Fibroblast of lung (primary cell): ENCODE measurements at places on chromosomes 13 and 19. TPM values are rescaled to one million over a fixed set of nuclear protein-coding genes. Genes with fewer than 3 reads are reported as not detected.

DNA sequence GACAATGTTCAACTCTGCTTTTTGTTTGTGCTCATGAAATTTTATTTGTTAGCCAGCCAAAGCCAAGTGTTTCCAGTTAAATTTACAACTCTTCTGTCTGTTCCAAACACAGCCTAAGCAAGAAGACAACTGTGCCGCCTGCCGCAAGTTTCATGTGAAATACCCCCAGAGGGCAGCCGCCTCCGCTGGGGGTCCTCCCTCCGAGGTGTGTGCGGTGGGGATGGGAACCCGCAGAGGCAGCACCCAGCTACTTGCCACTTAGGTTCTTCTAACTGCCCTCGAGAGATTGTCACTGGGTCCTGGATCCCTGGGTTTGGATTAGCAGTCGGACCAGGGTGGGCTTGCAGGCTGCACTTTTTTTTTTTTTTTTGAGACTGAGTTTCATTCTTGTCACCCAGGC, 28.5 kb downstream of the ATP11A start:
- H3K27ac ChIP-seq = no peak overlapping the region
- no peak overlapping the region for H3K4me3 ChIP-seq
- DNase-seq = no peak
- no peaks in the 10 kb centered on the region for H3K36me3 ChIP-seq
- no peaks in the 10 kb centered on the region for H3K4me1 ChIP-seq

MAB21L1 gene
- 0.77 and 2.0 TPM in 2 replicates for total RNA-seq

DNA sequence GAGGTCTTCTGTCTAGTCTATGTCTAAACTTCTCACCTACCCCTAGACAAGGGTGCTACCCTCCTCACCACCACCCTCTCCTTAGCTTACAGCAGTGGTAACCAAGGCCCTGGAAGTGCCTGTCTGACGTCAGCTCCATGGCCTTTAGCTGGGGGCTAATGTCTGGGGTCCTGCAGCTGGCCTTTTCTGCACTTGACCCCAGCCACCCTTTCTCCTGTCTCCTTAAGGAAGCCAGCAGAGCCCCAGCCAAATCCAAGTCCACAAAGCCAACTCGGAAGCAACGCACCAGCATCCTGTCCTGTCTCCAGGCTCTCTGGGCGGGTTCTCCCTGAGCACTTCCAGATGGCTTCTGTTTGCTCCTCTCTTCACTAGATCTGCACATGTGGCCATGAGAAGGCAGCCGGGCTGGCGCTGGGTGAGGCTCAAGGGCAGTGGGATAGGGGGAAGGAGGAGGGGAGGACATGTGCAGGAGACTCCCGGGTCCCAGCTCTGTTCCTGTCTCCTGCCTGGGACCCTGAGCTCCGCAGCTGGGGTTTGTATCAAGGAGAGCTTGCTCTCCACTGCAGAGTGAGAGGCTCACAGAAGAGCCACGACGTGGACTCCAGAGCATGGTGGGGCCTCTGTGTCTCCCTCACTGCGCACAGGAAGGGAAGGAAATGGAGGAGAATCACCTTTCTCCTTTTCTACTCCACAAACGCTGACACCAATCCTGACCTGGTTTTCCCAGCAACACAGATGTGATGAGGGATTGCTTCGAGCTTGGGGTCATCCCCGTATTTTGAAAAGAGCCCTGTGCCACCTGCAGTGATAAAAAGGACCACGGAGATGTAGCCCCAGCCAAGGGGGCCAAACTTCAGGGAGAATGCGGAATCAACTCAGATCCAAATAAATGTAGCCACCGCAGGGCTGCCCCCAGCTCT, 204.2 kb downstream of the USP12 start:
- peaks cover 6% of the 10 kb centered on the region for H3K4me1 ChIP-seq
- no peaks in the 10 kb centered on the region for H3K36me3 ChIP-seq
- no peak overlapping the region for H3K27ac ChIP-seq
- DNase-seq = peak; percentile 59

DNA sequence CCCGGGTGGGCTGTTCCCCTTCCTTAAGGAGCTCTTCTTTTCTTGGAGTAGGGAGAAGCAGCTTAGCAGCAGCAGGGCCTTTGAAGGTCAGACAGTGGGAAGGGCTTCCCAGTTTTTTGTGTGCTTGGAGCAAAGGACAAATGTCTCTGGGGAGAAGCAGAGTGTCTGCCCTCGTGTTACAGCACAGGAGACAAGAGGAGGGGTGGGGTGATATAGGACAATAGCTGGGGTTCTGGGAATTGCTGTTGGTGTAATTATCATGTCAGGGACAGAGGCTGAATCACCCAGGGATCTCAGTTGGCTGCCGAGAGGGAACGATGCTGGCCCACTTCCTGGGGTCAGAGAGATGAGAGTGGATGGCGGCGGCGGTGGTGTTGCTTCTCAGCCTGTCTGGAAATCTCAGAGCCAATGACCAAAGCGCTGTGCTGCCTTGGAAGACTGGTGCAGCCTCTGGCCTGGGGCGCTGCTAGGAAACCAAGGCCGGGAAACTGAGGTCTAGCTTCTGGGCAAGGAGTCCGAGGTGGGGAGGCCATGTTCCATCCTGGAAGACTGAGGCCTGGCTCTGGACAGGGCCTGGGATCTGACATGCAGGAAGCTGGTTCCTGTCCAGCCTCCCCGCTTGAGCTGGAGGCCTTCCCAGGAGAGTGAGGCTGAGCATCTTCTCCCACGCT, 1.2 kb downstream of the INAFM1 start:
- H3K4me3 ChIP-seq = no peak overlapping the region
- H3K27ac ChIP-seq = peak overlapping the region; percentile 79
- H3K36me3 ChIP-seq = peaks cover 2% of the 10 kb centered on the region
- peaks cover 25% of the 10 kb centered on the region for H3K4me1 ChIP-seq
- H3K27me3 ChIP-seq = no peaks in the 10 kb centered on the region
- peak; percentile 73 for DNase-seq

- no peak overlapping the region for H3K4me3 ChIP-seq
- no peaks in the 10 kb centered on the region for H3K4me1 ChIP-seq
- H3K27ac ChIP-seq = no peak overlapping the region
- H3K27me3 ChIP-seq = no peaks in the 10 kb centered on the region
- no peaks in the 10 kb centered on the region for H3K36me3 ChIP-seq
- DNase-seq = no peak
Measured at GRCh38 chr19:8224394-8225145, 15.4 kb downstream of the CERS4 start.

NLRP7 gene
- not detected in 2 replicates for total RNA-seq

DNA sequence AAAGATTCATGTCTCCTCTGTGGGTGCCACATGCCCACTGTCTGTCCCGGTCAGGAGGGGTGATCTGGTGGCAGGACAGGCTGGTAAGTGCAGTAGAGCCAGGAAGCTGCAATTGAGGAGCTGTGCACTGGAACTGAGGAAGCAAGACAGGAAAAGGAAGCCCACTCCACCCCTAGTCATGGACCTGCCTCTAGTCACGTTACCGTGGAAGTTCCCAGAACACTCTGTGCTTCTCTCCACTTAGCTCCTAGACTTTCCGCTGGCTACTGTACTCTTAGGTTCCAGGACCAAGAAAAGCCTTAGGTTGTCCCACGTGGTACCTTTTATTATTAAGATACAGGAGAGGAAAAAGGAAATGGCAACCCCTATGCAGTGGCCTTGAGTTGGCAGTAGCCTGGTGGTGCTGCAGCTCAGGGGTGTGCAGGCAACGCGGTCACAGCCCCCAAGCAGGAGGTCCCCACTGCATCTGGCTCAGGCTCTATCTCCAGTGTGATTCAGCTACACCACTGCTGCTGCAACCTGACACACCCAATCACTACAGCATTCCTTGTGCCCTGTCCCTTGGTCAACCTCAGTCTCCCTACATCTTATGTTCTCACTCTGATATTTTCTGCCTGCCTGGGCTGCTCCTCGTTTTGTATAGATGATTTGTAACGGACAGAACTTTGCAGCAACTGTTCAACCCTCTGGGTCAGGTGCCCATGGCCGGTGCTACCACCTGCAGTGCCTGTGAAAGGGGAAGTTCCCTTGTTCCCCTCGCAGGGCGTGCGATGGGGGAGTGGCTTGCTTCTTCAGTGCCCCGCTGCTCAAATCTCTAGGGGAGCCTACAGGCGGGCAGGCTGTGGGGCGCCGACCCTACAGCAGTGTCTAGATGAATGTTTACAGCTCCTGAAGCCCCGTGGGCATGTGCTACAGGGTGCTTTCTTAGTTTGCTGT, 24.4 kb upstream of the GPR12 start:
- H3K36me3 ChIP-seq = no peaks in the 10 kb centered on the region
- H3K4me3 ChIP-seq = no peak overlapping the region
- no peak for DNase-seq
- H3K27me3 ChIP-seq = no peaks in the 10 kb centered on the region
- no peaks in the 10 kb centered on the region for H3K4me1 ChIP-seq

- peak; percentile 45 for DNase-seq
- H3K36me3 ChIP-seq = peaks cover 42% of the 10 kb centered on the region
- no peaks in the 10 kb centered on the region for H3K27me3 ChIP-seq
- peak overlapping the region; percentile 17 for H3K27ac ChIP-seq
- peaks cover 9% of the 10 kb centered on the region for H3K4me1 ChIP-seq
Measured at GRCh38 chr19:44657211-44657921, 13.7 kb downstream of the PVR start.

METTL21C gene
- total RNA-seq = 0.17 TPM in 1 of 2 replicates, not detected in the other

DNA sequence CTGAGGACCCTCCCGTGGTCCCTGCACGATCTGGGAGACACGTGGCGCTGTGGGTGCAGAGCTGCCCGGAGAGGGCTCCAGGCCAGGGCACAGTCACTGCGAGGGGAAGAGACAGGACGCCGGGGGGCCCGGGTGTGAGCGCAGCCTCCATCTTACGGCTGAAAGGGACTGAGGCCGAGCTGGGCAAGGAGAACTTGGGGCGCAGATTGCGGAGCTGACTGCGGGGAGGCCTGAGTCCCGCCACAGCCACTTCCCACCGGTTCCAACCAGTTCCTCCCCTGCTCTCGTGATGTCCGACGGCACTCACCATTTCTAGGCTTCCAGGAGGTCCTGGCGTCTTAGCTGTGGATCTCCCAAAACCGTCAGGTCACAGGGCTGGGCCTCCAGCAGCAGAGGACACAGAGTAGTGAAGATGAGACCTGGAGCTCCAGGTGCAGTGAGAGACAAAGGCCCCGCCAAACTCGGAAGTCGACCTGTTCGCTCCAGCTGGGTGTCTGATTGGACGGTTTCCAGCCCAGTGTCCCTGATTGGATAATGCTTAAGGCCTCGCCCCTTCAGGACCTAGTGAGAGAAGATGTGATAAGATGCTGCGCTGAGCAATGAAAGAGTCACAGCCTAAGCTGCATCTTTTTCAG, 4.8 kb upstream of the ZNF253 start:
- H3K4me3 ChIP-seq = no peak overlapping the region
